ENCODE measurements at places on chromosomes 7 and 10.
A peak's percentile ranks its signal among the peaks of the same experiment; 100 is the strongest.

DNA sequence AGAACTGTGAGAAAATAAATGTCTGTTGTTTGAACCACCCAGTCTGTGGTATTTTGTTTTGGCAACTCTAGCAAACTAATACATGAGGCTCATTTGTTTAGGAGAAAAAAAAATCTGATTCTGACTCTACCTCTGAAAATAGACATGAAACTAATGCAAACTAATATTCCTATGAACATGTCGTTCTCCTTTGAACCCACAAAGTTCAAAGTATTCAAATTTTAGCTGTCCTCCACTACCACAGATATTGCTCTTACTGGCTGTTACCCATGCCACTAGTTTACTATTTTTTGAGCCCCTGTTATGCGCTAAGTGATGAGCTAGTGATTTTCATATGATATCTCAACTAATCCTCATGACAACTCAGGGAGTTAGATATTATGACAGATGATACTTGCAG lies 58.8 kb upstream of the ZNF804B start:
- no peak for DNase-seq

DNA sequence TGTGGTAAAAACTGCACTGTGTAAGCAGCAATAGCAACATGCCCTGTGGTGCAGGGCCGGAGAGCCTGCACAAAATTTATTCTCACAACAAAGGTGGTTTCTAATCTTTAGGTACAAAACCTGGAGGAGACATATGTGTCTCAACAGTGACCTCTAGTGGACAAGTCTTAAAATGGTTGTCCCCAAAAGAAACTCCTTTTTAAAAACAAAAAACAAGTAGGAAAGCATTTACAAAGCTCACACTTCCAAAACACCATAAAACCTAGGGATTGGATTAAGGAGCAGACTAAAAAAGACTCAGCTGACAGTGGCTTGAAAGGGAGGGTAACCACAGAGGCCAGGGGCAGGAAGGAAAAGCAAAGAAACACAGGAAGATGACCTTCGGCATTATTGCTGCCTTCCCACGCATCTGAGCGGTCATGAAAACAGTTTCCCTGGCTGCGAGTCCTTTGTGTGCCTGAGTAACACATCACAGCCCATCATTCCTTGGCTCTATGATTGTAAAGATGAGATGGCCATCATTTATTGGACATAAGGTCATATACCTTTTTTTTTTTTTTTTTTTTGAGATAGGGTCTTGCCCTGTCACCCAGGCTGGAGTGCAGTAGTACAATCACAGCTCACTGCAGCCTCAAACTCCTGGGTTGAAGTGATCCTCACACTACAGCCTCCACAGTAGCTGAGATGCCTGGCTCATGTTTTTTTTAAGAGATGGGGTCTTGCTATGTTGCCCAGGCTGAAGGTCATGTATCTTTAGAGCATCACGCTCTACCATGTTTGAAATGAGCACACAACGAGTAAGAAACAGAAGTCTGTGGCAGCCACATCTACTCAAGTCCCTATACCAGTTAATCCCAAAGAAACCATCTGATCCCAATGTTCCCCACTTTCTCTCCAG lies 39.5 kb downstream of the RSU1 start:
- peak; percentile 59 for DNase-seq

DNA sequence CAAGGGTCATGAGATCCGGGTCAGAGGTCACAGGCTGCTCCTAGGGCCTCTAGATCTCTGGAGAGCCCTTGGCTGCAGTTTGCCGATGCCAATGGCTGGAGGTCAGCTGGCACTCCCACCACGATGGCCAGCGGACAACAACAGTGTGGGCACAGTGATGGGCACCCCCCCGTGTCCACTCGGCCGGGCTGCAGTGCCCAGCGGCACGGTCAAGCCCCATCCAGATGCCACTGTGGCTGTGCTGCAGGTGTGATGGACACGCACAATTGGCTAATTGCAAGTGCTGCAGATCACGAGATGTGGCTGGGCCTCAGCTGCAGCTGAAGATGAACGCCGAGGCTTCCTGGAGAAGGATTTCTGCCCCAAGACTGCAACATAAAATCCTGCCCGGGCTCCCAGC lies 80.7 kb downstream of the PDGFA start:
- no peak for DNase-seq

GRCh38 chr10:110978204-110978603 lies 58.8 kb downstream of the SHOC2 start:
- no peak for DNase-seq

DNA sequence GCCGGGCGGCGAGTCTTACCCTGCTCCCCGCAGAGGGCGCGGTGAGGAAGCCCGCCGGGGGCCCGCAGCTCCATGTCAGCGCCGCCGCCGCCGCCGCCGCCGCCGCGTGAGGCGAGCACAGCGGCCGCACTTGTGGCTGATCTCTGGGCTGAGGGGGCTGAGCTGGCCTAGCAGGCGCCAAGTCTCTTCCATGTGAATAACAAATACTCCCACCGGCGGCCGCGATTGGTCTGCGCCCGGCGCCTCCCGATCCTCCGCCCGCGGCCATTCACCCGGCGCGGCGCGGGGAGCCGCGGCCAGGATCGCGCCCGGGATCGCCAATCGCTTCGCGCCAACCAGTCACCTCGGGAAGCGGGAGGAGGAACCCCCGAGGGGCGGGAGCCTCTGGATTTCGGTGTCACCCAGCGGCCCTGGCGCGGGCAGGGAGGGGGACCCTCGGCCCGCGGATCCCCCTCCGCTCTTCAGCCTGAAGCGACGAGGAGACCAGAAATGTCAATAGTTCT lies at the start of gene GRM8:
TSS of gene GRM8 (minus strand) at position 164 of the 503 bp plus-strand sequence.
- peak; percentile 51 for DNase-seq

GRCh38 chr7:142463401-142463850 lies 205.6 kb upstream of the PRSS58 start:
- DNase-seq: no peak

DNA sequence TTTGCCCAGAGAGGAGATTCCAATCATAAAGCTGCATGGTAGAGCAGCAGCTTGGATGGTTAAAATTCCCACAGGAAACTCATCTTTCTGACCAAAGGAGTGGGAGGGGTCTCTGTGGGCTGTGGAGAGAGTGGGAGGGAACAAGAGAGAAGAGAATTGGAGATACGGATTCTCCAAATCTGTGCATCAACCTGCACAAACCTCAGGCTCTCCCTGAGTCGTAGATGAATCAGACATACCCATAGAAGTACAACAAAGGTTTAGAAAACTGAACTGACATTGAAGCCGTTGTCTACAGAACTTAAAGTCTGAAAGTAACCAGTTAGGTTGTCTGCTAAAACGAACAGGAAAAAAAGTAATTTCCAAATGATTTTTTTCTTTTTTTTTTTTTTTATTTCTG lies 41.9 kb downstream of the CYCS start:
- DNase-seq: no peak

DNA sequence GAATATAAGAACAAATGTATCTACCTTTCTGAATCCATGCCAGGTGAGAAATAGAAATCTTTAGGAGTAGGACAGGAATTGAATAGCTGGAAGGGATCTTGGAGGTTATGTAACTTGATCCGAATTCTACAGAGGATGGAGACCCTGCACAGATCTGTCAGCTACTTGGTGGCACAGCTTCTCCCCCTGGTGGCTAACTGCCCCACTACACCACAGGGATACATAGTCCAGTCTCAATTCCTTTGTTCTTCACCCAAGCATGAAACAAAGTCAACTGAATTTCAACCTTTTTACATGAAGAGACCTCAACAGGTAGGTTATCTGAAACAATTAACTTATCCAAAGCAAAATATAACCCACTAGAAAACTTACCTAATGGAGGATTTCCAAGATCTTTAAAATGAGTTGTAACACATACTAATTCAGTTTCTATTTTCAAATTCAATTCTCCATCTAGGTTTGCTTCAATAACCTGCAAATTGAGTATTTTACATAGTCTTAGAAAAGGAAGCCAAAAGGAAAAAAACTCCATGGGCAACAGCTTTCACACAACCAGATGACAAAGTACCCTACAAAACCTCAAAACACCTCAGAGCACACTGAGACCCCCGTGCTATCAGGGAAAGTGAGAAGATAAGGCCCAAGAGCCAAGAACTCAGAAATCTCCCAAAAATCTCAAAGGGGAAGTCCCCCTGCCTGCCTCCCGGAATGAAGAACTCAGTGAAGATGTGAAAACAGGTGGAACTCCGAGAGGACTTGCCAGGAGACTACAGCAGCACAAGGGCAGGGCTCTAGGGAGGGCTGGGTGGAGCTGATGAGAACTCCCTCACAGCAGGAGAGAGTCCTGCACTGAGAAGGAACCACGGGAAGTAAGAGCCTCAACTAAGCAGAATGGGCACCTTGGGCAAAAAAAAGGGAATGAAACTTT lies 10.3 kb downstream of the HUS1 start:
- DNase-seq: peak; percentile 56

DNA sequence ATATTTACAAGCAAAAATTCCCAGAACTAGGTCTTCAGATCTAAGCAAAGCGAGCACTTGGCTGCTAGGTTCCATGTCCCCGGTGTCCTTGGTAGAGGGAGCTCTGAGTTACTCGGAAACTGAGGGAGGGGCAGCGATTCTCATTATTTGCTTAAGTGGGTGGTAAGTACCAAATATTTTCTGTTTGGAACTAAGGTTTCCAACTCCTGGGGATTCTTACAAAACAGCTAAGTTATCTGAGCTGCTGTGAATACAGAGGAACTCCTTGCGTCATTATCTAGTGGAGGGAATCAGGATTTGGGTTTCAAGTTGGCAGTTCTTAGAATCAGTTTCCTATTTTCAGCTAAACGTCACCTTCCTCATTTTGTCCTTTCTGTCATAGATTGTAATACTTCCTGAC lies 76.8 kb upstream of the IKZF1 start:
- DNase-seq: peak; percentile 94

- no peak for DNase-seq
These were observed 116.2 kb downstream of the ITGA8 start for GRCh38 chr10:15603446-15604011.

DNA sequence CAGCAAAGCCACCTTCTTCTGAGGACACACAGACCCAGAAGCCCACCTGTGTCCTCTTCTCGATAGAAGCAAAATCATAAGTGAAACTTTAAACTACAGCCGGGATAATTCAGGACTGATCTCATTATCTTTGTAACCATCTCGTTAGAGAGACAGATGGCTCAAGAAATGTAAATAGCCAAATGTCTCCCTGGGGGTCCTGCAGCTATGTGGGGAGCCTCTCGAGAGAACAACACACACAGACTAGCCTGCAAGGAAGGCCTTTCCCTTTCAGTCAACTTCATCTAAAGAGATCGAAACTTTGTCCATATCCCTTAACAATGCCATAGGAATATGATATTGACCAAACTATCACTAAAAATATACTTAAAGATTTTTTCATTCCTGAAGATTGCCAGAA lies 93.5 kb downstream of the VWC2 start:
- no peak for DNase-seq

DNA sequence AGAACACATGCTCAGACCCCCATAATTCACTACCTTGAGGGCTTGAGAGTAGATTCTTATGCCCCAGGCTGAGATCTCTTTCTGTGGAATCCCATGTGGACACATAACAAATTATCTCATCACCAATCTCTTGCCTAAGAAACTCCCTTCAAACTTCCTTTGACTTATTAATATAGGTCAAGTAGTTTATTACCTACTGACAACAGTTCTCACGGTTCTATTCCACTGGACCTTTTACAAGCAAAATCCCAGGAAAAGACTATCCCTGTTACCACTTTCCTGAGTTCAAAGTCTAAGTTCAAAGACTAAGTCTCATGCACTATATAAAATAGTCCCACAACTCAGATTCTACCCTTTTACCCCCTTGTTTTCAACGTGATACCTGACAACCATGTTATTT lies 754.7 kb downstream of the SUGCT start:
- DNase-seq: no peak

DNA sequence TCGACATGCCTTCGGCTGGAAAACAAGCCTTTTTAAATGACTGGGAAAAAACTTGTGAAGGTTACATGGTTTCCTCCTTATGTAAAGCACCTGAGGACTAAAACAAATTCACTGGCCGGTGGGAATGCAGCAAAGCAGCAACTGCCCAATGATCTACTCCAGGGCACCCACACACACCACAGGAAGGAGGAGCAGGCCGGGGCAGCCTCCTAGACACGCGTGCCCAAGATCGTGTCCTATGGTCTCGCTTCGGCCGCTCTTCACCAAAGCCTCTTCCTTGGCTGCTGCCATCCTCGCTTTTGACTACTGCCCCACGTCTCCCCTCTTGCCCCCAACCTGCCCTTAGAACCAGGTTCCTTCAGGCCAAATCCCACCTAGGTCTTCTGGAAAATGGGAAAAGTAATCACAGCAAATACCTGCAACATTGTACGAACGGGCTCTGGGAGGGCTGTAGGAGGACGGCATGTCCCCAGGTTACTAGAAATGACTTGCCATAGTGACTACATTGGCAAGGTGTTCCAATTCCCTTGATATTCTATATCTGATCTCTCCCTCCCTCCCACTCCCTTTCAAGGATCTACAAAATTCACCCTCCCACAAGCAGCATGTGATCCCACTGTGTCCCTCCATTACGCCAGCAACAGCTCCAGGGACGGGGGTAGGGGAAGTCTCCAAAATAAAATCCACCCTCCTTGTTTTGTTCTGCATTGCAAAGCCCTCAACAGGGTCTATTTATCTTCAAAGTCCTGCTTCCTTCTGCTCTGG lies 84.9 kb downstream of the RNF216 start:
- no peak for DNase-seq

DNA sequence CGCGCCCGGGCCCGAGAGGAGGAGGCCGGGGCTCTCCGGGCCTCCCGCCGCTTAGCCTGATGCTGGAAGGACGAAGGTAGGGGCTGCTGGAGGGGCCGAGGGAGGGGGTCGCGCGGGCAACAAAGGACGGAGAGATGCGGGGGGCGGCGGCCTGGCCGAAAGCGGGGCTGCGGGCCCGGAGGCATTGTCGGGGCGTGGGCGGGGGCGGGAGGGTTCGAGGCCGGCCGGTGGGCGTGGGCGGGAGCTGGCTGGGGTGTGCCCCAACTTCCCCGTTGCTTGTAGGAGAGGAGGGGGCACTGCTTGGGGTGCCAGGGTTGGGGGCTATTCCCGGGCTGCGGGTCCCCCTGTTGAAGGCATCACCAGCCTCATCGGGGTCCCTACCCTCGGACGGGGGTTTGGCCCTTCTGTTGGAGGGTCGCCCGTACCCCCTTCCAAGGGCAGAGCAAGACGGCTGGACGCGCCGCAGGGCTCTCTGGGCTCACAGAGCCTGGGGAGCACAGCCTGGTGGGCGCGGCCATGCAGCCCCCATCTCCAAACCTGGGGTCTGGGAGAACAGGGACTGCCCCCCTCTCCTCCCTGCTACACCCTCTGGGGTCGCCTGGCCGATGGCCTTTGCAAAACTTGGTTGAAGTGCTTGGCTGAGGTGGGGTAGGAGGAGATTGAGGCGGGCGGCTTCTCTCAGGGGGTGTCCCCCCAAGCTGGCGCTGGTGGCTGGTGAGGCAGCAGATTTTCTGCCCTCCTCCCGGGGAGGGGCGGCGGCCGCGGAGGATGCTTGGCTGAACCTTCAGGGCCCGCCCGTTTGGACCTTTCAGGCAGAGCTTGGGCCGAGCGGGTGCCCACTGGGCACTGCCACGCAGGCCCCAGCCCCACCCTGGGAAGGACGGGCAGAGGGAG lies 699 bp downstream of the CLIP2 start:
- peak; percentile 39 for DNase-seq
